SHP77 treated with DMSO at 0.1 percent for 48 hours (cell line): ENCODE measurements at places on chromosomes 6 and 20.

GRCh38 chr20:44008806-44009678, 94.4 kb downstream of the TOX2 start:
- DNase-seq: no peak

DNA sequence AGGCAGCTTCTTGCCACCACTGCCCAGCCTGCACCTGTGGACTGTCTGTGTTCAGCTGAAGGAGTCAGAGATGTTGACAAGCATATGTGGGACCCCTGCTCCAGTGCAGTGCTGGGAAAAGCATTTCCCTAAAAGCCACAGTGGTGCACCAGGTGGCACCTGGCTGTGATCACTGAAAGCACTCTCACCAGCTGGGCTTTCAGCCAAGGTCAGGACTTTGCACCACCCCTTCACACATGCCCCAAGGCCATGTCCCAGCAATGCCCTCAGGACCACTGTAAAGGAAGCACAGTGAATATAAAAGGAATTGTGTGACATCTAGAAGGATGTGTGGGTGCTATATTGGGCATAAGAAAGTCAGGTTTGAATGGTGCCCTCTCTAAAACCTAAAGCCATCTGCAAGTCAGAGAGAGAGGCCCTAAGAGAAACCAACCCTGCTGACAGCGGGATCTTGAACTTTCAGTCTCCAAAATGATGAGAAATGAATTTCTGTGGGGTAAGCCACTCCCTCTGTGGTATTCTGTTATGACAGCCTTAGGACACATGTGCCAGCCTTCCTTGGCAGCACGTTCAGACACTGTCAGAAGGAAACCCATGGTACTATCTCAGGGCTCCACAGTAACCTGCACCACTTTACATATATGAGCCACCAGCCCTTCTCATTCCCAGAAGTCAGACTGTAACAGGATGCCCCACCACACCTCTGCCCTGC, 30.7 kb downstream of the CBLN4 start:
- no peak for DNase-seq

GRCh38 chr6:27866357-27867050, 45.7 kb downstream of the OR2B2 start:
- DNase-seq: no peak

GRCh38 chr6:16698997-16699868, 62.0 kb downstream of the ATXN1 start:
- DNase-seq: no peak

- no peak for DNase-seq
These were observed 53.9 kb upstream of the LAMP5 start for GRCh38 chr20:9460518-9460917.

DNA sequence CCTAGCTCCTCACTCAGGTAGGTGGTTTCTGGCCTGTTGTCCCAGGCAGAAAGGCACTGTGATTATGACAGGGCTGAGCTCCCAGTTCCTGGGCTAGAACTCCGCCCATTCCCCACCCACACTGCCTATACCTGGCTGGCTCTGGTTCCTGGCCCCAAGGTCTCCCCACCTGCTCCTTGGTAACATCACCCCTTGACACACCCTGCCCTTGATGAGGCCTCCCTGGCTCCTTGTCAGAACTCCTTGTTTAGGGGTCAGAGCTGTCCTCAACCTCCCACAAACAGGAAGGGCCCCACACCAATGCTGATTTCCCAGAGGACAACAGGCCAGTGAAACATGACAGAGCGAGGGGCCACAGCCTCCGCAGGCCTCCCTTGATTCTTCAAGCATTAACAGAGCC, 15.5 kb upstream of the MYMX start:
- no peak for DNase-seq

- DNase-seq: no peak
These were observed 696.2 kb upstream of the MARCKS start for GRCh38 chr6:113161018-113161315.

- no peak for DNase-seq
These were observed 49.2 kb downstream of the FRK start for GRCh38 chr6:116011520-116011919.
